SK-MEL-5 (cell line): ENCODE measurements at places on chromosomes 7 and 10. TPM values are rescaled to one million over a fixed set of nuclear protein-coding genes. Genes with fewer than 3 reads are reported as not detected.

The AGBL3 gene
- 0.69 and 0.90 TPM in 2 replicates for total RNA-seq

DNA sequence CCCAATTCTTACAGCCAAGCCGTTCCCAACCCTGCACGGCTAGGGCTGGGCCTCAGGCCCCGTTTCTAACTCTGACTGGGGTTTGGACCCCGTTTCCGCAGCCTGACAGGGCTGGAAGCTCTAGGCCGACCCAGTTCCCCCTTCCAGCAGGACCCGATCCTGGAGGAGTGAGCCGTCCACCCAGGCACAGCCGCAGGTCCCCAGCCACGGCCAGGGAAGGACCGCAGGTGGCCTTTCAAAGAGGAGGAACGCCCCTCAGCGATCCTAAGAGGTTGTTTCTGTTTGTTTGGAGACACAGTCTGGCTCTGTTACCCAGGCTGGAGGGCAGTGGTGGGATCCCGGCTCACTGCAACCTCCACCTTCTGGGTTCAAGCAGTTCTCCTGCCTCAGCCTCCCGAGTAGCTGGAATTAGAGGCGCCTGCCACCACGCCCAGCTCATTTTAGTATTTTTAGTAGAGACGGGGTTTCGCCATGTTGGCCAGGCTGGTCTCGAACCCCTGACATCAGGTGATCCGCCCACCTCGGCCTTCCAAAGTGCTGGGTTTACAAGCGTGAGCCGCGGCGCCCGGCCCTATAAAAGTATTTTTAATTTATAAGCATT, 778 bp upstream of the GET4 start:
- no peak for DNase-seq

DNA sequence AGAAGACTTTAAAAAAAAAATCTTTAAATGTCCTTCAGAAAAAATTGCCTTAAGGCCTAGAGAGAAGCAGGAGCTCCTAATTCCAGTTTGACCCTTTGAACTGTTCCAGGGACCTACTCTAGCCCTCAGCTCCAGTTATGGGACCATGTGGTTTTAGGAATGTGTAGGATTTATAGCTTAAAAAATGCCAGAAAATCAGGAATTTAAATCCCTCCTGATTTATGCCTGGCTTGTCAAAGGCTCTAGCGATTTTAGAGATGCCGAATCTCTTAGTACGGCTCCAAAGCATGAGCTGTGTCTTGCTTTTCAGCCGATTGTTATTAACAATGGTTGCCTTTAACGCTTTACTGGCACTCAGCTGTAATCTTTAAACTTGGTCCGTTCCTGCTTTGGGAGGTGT, 130.6 kb upstream of the NPVF start:
- DNase-seq: no peak

GRCh38 chr7:81846398-81846797, 76.6 kb upstream of the HGF start:
- peak; percentile 9 for DNase-seq

The ANKRD2 gene
- not detected in 2 replicates for total RNA-seq

GRCh38 chr10:6621536-6621935, 41.5 kb upstream of the PRKCQ start:
- DNase-seq: no peak

GRCh38 chr7:106345421-106346166, 60.8 kb upstream of the NAMPT start:
- no peak for DNase-seq

DNA sequence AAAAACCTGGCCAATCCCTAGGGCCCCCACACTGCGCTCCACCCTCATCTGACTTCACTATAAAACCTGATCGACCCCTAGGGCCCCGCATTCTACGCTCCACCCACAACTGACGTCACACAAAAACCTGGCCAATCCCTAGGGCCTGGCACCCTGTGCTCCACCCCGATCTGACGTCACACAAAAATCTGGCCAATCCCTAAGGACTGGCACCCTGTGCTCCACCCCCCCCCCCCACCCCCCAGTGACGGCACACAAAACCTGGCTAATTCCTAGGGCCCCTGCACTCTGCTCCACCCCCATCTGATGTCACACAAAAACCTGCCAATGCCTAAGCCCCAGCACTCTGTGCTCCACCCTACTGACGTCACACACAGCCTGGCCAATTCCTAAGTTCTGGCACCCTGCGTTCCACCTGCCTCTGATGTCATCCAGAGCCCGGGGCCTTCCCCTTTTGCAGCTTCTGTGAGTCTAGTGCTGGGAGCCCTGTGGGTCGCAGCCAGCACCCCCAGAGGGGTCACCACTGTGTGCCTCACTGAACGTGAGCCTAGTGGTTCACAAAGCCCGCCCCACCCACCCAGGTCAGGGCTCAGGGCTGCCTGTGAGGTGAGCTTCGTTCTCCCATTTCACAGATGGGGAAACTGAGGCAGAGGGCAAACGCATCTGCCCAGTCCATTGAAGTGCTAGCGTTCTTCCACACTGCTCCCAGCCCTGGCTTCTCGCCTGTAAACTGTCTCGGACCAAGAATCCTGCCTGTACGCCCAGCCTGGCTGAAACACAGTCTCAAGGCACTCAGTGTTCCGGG, 40.6 kb downstream of the MICALL2 start:
- peak; percentile 77 for DNase-seq

The AEBP1 gene
- not detected in 2 replicates for total RNA-seq

GRCh38 chr10:2145491-2145890, 408.2 kb upstream of the ADARB2 start:
- DNase-seq: no peak

DNA sequence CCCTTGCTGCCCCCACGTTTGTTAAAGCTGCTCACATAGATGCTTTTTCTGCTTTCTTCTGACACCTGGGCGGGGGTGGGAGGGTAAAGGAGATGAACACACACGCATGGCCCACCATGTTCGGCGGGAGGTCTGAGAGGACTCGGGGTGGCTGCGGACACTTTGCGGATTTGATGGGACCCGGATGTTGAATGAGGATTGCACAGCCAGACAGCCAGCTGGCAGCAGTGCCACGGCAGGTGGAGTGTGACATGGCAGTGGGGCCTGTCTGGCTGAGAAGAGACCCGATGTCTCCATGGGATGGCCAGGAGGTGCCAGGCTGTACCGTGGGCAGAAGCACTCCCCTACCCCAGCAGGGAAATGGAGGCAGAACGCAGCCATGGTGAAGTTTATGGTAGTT, 31.2 kb downstream of the PPP2R2D start:
- DNase-seq: no peak

DNA sequence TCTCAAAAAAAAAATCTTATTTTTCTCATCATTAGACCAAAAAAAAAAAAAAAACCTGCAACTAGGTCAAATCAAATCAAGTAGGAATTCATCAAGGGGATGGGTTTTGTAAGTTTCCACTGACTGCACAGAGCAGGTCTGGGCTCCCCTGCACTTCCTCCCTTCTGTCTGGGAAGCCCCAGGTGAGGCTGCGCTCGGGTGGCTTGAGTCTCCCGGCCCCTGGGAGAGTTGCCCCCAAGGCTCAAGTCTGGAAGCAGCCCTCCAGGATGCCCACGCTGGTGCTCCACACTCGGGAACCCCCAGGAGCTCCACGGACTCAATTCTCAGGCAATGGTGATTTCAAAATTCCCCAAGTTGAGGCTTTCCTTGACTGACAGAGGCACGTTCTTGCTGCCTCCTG, 41.7 kb upstream of the RBM33 start:
- DNase-seq: no peak

- no peak for DNase-seq
These were observed 9.7 kb upstream of the ANK3 start for GRCh38 chr10:60399328-60399727.

DNA sequence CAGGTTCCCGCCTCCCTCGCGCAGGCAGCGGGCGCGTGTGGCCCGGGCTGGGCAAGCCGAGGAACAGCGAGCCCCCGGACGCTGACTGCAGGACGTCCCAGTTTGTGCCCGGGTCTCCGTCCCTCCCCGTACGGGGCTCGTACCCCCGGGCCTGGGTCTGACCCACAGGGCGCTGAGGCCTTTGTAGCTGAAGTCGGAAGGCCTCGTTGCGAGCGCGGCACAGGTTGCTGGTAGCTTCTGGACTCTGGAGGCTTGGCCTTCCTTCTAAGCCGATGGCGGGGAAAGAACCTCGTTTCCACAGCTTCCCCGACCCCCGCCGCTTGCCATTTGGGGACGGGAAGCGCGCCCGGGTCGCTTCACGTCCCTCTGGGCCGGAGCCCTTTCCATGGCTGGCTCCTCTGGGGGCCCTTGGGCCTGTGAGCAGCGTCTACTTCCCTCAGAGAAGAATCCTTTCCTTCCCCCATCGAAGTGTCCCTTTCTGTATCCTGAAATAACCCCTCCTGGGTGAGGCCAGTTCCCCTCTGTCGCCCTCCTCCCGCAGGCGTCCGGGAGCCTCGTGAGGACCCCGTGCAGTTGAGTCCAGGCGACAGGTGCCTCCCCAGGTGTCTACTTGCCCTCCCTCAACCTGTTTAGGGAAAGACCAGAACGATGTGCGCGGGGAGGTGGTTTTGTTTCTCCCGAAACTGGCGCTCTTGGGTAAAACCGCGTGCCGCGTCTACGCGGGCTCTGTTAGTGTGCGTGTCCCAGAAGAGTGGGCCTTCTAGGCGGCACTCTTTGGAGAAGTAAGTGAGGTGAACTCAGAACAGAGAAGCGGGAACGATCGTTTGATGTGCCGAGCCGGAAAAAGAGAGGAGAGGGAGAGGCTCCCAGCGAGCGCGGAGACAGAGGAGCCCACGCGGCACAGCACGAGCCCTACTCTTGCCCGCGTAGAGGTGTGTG, 9.3 kb downstream of the EVX1 start:
- DNase-seq: no peak

- DNase-seq: no peak
These were observed 8.2 kb downstream of the EGFR start for GRCh38 chr7:55026867-55027490.

GRCh38 chr10:14586901-14587300, 187.8 kb downstream of the FAM107B start:
- no peak for DNase-seq

DNA sequence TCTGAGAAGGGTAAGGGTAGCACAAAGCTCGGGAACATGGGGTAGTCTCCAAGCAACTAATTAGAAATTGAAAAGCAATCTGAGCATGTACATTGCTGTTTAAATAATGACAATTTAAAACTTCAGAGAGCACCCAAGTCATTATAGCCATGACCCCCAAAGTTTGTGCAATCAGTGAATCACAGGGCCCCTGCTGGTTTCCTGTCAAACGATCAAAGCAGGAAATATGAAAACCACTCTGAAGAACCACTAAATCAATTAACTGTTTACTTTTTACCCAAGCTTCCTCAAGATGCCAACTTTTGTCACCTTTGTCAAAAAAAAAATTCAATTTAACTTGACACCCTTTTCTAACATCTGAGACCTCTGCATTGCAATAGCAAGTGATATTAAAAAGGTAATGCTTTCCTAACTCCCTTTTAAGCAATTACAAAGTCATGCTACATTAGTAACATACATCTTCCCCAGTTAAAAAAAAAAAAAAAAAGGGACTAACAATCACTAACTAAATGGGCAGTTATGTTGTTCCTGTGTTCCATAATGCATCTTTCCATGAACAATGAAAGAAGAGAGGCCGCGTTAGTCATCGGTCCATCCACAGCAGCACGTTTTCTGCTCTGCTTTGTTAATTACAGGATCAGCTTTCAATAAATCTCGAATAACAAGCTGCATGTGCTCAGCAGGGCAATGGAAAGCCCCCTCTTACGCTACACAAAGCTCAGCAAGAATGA, 80.6 kb downstream of the ETV1 start:
- DNase-seq: no peak

GRCh38 chr10:49803988-49804387, 41.9 kb upstream of the OGDHL start:
- no peak for DNase-seq
